ENCODE measurements at places on chromosomes 1 and 21.

DNA sequence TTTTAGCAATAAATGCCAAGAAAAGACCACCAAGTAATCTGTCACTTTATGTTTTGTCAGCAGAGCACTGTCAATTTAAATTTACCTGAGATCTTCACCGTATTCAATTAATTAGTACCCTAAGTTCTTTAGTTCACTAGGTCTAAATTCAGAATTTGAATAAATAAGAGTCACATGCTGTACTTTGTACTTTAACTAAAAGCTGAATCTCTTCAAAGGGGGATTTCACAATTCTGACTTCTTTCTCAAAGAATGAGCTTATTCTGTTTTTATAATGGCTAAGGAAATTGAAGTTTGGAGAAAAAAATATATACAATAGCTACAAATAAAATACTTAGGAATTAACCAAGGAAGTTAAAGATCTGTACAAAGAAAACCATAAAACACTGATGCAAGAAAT lies 2.1 kb upstream of the GNG5 start:
- DNase-seq = no peak

GRCh38 chr1:156750711-156751450 lies 594 bp downstream of the HDGF start:
- DNase-seq = no peak

DNA sequence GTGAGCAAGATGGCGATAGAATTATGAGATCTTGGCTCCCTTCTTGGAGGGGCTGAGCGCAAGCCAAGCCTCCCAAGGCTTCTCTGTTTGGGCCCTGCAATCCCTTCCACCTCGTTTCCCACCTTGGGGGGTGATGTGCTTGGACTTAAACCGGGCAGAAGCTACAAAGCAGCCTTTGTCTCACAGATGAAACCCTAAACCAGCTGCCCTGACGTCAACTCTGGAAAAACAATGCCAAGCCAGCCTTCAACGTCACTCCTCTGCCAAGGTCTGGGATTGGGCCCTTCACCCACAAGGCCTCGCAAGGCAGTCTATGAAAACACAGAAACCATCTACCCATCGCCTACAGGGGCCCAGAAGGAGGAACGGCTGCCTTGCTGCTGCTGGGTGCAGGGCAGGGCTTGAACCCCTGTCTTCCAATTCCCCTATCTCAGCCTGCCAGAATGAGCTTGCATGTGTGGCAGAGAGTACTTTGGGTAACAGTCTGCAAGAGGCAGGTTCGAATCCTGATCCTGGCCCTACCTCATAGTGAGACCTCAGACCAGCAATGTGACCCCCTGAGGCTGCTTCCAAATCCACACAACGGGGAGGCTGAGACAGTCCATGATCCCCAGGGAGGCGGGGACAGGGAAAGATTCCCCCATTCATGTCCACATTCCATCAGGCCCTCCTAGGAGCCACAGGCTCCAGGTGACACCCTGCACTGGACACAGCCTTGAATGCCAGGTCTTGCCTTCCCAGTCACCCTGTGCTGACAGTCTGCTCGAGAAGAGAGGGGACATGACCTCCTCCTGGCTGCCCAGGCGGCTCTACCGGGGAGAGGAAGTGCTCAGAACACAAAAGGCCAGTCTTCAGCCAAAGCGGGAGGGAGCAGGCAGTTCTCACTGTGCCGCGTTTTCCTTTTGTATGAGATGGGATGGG lies 15.0 kb downstream of the IFFO2 start:
- peak; percentile 47 for DNase-seq

DNA sequence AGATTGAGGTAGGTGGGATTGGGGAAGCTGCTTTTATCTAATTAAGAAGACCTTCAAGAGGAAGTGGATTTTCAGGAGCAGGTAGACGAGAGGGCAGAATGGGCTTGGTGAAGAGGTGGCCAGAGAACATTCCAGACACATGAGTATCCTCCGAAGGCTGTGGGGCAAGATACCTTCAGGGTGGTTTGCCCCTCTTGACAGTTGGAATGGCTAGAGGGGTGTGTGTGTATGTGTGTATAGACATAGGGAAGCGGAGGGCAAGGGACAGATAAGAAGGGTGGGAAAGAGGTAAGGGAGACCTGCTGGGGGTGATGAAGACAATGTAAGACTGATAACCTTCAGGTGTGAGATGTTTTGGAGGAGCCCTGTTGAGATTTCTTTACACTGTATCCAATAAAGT lies 46.8 kb upstream of the TSPAN2 start:
- DNase-seq = no peak

DNA sequence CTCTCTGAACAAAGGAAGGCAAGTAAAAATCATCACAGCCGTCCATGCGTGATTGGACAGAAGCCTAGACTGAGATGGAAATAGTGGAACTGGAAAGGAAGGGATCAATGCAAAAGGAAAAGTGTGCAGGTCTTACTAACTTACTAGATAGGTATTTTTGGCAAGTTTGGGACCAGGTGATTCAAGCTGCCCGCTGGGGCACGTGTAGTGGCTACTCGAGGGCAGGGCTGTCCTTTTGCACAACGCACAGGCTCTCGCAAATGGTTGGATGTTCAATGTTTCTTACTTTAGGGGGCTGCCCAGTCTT lies 566 bp upstream of the ALG6 start:
- no peak for DNase-seq

GRCh38 chr1:193077991-193078390 lies 18.6 kb downstream of the RO60 start:
- DNase-seq = no peak

DNA sequence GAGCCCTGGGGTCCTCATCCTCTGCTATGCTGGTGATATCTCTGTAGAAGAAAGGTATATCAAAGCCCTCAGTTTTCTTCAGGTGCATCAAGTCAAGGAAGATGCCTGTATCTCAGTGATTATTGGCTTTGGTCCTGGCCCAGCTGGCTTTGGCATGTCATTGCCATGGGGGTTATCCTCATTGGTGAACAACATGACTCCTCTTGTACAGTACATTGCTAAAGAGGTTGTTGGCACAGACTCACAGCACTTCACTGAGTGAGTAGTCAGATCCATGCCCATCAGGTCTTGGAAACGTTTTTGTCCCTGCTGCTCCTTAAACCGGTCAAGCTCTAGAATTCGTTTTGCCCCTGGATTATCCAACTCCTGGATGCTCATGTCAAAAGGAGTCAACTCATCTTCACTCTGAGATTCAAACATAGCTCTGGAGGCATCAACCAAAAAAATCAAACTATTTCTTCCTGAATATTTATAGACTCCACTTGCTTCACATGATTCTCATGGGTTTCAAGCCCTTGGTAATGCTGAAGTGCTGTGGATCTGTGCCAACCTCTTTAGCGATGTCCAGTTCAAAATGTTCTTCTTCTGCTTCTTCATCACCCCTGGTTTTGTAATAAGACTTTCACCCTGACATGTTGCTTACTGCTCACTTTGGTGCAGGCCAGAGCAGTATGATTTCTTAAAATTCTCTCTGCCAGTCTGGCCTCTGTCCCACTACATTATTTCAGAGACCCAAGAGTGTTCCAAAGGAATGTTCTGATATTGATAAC lies 43.0 kb upstream of the RAB3GAP2 start:
- no peak for DNase-seq

DNA sequence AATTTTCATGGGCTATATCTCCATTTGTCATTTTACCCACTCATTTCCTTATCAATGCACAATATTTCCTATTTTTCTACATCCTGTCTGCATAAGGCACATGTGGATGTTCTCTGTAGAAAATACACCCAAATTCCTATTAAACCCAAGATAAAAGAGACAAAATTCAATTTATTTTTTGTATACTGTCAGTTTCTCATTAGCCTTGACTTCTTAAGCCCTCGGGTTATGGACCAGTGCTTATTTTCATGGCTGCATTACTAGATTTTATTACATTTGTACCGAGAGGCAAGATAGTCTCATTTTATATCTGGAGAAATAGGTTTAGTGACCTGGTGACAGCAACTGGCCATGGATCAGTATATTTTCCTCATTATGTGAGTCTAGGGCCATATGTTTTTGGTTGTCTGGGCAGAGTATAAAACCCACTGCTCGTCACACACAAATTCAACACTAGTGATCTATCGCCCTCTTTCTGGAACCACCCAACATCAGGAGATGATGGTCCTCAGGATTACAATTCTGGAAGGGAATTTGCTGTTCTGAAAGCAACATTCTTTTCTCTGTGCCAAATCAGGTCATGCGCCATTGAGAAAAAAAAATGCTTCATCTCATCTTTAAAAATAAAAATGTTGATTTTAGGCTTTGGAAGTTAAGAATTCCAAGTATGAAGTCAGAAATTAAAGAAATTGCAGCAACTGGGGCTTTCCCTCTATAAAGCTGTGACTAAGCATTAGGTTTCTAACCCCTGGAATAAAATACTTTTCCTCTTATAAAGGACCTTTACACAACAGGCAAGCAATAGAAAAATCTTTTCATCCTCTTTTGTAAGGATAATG lies 81.4 kb downstream of the ASTN1 start:
- DNase-seq = no peak

- DNase-seq = no peak
Measured at GRCh38 chr21:44078411-44078981, 28.7 kb upstream of the PWP2 start.

DNA sequence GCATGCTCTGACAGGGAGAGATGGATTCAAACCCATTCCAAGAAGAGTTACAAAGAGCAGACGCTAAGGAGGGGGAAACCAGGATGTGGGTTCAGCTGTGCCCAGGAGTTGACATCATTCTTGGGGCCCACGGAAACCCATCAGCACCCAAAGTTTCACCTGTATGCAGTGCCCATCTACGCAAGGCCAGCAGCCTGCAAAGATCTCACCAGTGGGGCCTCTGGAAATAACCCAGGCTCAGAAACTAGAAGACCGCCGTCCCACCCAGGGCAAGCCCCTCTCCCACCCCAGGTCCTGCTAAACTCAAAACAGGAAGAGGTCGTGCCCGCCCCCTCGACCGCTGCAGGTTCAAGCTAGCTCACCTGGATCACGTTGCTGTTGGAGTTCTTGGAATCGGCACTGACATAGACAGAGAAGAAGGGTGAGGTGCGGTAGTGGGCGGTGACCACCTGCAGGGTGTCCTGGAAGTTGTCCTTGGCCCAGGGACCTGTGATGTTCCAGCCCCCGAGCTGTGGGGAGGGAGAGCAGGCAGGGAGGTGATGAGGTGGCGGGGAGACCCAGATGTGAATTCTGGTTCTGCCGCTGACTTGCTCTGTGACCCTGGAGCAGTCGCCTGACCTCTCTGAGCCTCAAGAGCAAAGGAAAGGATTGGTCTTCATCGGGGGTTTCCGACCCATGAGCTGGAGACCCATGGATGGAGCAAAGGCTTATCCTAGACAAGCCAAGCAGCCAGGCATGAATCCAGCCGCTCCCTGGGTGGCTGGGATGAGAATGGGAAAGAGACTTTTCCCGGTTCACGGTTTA lies 31.7 kb downstream of the ECE1 start:
- no peak for DNase-seq

GRCh38 chr21:26572702-26573381 lies at the start of gene CYYR1:
TSS of gene CYYR1 (minus strand) at chr21:26573286. CDS start at chr21:26572940, 346 bp downstream.
- no peak for DNase-seq

DNA sequence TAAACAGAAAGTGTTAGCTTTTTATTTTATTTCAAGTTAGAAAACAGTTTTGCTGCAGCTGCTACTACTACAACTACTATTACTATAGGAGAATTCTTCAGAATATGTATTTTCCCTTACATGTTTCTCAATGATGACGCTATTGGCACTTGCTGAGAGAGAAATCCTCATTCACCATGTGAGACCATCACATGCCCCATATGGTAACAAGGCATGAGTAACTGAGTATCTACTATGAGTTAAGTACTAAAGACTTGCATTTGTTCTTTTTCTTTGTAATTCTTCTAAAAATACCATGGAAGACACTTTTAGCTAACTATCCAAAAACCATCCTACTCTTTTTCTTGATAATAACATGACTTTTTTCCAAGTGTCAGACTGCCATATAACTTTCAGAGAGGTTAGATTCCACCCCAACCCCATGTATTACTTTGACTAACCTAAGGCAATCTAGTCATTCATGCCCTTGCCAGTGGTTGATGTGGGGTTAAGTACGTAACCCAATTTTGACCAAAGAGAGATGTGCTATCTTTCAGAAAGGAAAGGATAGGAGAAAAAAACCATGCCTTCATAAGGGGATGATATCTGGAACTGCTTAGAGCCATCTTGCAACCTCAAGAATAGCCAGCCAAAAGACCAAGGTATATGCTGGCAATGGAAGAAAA lies 42.9 kb downstream of the COP1 start:
- no peak for DNase-seq

GRCh38 chr1:208300084-208300770 lies 56.0 kb upstream of the PLXNA2 start:
- no peak for DNase-seq

DNA sequence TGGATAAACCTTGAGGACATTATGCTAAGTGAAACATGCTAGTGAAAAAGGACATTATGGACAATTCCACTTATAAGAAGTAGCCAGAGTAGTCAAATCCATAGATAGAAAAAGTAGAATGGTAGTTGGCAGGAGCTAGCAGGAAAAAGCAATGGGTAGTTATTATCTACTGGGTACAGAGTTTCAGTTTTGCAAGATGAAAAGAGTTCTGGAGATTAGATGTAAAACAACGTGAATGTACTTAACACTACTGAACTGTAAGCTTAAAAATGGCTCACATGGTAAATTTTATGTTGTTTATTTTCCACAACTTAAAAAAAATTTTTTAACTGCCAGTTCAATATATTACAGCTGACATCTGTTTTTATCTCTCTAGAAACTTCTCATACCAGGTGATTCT lies 19.4 kb downstream of the JAK1 start:
- DNase-seq = no peak

DNA sequence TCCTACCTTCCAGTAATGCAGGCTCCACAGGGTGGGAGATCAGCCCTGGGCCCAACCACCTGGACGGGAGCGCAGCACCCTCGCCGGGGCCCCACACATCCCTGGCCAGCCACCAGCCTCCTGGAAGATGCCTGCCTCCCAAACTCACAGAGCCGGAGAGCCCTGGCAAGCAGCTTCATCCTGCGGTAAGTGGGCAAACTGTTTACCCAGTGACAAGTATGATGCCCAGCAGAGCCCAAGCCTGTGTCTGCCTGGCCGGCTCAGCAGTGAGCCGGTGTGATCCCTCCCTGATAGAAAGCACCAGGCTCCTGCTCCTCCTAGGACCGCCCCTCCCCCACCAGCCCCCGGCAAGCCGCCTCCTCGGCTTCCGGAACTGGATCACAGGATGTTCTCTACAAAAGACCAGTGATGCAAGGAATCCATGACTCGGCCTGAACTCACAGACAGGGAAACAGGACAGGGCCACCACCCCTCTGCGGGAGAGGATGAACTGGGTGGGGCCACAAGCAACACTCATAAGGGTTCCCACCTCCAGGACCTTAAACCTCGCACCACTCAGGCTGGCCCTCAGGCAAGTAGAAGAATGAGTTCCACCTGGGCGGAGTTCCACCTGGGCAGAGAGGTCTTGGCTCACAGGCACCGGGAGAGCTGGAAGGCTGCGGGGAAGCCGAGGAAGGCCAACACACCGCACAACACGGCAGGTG lies 7.9 kb downstream of the ACOT7 start:
- DNase-seq = no peak

DNA sequence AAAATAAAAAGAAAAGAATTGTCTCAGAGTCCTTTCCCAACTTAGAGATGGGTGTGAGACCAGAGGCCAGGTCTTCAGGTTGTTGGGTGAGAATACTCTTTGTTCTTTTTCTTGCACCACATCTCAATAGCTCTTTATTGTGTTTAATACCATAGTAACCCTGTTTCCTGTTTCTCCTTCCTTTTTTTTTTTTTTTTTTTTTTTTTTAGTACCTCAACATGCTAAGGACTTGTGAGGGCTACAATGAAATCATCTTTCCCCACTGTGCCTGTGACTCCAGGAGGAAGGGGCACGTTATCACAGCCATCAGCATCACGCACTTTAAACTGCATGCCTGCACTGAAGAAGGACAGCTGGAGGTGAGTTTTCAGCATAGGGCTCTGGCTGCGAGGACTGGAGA lies 24.4 kb downstream of the CELF3 start:
- no peak for DNase-seq

GRCh38 chr21:46023555-46023954 lies 42.0 kb downstream of the COL6A1 start:
- no peak for DNase-seq
